ENCODE measurements at places on chromosomes 1 and 21. TPM values are rescaled to one million over a fixed set of nuclear protein-coding genes. Genes with fewer than 3 reads are reported as not detected.

GRCh38 chr1:66943361-66943969 is 18.7 kb downstream of the MIER1 start:
- DNase-seq, result no peak
- H3K4me3 ChIP-seq, result no peak overlapping the region
- no peaks in the 10 kb centered on the region for H3K36me3 ChIP-seq

DNA sequence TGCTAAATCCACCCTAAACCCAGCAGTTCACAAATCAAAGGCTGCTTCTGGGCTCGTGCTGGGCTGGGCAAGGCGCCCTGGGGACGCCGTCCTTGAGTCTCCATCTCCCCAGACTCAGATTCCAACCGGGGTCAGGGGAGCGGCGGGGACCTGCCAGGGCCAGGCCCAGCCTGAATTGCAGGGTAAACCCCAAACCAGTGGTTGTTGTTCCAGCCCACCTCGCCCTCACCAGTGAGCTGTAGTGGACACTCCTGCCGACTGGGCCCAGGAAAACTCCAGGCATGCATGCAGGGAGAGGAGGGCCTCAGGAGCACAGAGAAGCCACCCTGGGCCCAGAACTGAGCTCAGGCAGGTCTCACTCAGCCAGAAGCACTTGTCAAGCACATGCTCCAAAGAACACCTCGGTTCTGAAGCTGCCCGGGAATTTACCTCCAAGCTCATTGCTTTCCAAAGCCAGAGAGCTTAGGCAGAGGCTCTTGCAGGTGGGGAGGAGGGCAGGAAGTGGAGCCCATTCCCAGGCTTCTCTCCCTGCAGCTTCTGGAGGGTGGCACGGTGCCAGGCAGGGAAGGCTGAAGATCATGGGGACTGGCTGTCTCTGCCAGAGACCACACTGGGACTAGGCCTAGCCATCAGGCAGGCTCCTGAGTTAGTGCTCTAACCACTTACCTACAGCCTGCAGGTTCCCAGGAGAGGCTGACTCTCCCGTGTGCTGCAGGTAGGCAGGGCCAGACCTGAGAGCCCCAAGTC is 437.0 kb downstream of the MATN1 start:
- peaks cover 9% of the 10 kb centered on the region for H3K4me1 ChIP-seq
- no peak for DNase-seq
- no peak overlapping the region for H3K4me3 ChIP-seq
- no peaks in the 10 kb centered on the region for H3K36me3 ChIP-seq

DNA sequence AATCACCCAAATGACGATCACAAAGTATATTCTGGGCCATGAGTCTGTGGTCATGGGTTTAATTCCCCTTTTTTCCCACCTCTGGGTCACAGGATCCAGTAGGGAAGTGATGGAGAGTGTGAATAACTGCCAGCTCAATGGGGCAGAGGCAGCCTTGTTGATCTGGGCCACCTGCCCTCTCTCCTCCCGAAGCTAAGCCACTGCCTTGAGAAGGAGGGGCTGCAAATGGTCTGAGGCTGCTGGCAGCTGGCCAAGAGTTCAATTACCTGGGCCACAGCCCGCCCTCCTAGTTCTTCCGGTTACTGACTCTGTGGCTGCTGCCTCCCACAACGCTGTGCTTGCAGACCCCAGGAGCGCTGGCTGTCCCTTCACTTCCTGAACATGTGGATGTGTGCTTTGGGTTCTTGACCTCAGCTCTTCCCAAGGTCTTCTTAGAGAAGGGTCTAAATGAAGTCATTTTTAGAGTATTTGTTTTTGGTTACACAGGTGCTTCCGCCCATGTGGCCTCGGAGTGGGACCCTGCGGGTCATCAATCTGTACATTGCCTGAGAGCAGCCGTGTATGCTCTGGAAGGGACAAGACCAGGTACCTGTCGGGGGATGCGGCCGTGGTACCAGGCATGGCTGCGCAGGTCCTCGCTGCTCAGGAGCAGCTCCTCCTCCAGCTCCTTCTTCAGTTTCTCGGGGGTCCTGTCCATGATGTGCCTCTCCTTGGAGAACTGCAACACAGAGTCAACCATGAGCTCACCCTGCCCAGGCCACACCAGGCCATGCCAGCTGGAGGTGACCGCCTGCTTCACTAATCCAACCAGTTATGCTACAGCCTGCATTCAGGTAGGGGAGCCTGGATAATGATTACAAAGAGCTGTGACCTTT is 89.7 kb downstream of the BCAR3 start:
- no peak overlapping the region for H3K27ac ChIP-seq
- H3K4me1 ChIP-seq, result peaks cover 15% of the 10 kb centered on the region
- H3K27me3 ChIP-seq, result no peaks in the 10 kb centered on the region
- peak; percentile 17 for DNase-seq
- H3K4me3 ChIP-seq, result no peak overlapping the region

Gene MYOCOS
- not detected for total RNA-seq

All from neural progenitor cell (in vitro differentiated cells).